Choroid plexus epithelial cell (primary cell): ENCODE measurements at places on chromosomes 6 and 20.

DNA sequence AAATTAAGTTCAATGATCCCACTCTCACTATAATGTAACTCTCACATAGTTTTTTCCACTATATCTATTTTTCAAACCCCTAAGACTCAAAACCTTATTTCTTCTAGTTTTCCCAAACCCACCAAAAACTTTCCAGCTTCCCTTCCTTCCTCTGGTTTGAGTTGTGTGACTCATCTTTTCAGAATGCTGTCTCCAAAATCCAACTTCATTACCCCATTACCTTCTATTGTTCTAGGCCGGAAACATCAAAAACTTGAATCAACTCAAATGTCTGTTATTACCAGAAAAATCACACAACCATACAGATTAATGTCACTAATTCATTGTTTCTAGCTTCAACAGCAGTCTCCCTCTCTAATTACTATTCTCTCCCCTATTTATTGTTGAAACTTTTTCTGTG lies 1090.3 kb downstream of the HACE1 start:
- no peak for DNase-seq

DNA sequence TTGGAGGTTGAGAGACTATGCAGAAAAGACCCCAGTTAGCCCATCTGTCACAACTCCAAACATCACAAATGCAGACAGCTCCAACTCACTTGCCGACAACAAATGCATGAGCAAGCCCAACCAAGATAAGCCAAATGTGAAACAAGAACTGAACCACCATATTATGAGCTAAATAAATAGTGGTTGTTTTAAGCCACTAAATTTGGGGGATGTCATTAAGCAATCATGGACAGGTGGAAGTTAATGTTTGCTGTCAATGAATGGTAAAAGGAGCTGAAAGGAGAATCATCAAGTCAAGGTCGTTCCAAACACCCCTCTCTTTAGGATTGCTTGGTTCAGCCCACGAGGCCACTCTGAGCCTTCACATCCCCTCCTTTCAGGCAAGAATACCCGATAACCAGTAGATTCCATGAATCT lies 71.2 kb upstream of the PLCB4 start:
- DNase-seq = no peak

DNA sequence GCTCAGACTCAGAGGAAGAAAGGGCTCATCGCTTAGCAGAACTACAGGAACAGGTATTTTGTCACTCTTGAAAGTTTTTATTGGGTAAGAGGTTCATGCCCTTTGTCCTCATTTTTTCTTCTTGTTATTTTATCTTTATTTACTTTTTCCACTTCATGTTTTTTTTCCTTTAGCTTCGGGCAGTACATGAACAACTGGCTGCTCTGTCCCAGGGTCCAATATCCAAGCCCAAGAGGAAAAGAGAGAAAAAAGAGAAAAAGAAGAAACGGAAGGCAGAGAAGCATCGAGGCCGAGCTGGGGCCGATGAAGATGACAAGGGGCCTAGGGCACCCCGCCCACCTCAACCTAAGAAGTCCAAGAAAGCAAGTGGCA lies 9.5 kb downstream of the BRD2 start:
- DNase-seq = no peak

GRCh38 chr20:20303320-20303719 lies 64.6 kb upstream of the INSM1 start:
- no peak for DNase-seq

GRCh38 chr6:105495515-105495914 lies 92.6 kb upstream of the PREP start:
- no peak for DNase-seq

DNA sequence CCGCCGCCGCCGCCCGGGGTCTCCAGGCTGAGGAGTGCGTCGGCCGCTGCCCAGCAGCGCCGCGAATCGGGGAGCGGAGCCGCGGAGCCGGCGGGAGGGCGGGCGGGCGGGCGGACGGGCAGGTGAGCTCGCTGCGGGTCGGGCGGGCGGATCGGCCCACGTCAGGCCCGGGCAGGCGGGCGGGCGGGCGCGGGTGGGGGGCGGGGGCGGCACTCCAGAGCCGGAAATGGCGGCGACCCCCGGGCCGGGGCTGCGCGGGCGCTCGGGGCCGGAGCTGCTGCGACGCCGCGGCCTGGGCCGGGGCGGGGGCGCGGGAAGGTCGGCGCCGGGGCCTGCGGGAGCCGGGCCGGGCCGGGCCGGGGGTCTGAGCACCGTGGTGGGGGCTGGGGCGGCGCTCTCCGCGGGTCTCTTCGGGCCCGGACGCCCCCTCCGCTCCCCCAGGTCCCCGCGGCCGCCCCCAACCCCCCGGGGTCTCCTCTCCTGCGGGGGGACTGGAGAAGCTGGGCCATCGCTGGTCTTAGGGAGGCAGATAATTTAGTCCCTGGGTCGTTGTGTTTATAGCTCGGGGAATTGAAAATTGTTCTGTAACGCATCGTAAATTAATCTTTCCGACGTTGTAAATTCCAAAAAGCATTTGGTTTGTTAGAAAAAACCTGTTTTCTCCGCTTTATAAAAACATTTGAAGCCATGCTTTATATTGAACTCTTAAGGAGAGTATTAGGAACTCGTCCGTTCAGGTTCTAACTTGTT lies 451 bp downstream of the DNAJC5 start:
- DNase-seq = no peak

DNA sequence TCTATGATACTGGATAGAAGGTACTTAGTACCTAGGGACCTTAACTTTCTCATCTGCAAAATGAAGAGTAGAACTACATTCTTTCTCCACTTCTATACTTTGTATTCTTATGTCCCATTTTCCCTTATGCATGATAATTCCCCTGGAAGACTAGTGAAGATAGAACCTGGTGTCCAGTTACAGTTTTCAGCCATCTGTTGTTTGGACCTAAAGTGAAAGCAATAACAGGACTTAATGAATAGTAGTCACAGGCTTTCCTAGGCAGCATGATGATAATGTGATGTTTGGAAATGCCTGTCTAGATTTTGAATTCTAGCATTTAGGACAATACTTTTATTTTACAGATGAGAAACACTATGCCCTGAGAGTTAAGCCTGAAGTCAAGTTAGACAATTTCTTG lies 153.8 kb downstream of the RIMS1 start:
- DNase-seq = peak; percentile 7

DNA sequence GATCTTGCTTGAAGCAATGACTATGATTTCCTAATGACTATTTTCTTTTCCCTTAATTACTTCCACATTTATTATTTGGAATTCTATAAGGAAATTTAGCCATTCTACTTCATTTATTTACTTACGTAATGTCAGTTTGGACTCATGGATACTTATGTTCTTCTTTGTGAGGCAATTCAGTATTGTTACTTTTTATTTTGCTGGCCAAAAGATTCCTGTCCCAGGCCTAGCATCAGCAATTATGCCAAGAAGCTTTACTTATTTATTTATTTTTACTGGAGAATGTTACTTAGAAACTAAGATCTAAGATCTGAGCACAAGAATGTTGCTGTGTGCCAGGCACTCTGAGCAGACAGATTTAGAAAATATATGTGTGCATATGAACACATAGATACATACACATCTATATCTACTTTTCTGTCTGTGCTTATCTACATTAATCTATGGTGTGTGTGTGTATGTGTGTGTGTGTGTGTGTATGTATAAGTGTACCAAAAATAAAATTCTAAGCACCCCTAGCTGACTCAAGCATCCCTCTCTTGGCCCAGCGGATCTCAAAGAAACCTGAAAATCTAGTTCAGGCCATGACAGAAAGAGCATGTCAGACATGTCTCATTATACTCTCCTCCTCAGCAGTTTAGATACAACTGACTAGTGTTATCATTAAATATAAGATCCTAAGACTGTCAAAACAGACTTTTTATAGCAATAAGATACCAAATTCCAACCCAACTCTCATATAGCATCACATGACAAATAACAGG lies 640.0 kb upstream of the GJE1 start:
- no peak for DNase-seq

GRCh38 chr6:7747433-7747832 lies 21.5 kb downstream of the BMP6 start:
- DNase-seq = no peak

- no peak for DNase-seq
Measured at GRCh38 chr6:85347812-85348211, 102.1 kb upstream of the NT5E start.

DNA sequence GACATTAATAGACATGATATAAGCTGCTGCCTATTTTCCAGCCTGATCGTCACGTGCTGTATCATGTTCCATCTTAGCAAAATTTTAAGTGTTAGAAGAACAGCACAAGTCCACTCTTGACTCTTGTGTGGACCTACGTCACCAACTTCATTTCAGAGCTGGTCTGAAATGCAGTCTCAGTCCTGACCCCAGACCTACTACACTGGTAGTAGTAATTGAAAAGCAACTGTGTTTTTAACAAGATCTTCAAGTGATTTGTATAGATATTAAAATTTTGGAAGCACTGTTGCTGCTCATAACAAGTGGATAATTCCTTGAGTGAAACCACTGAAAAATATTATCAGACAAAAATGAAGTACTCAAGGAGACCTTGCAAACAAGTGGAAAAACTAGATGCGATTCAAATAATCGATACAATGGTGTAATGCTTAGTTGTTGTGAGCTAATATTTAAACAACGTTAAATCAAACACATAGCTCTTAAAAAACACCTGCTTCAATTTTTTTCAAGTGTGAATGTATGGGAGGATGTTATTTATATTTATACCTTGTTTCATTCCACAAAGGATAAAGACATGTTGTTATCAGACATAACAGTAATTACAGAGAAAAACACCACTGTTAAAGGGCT lies 110.9 kb upstream of the JAG1 start:
- DNase-seq = no peak

DNA sequence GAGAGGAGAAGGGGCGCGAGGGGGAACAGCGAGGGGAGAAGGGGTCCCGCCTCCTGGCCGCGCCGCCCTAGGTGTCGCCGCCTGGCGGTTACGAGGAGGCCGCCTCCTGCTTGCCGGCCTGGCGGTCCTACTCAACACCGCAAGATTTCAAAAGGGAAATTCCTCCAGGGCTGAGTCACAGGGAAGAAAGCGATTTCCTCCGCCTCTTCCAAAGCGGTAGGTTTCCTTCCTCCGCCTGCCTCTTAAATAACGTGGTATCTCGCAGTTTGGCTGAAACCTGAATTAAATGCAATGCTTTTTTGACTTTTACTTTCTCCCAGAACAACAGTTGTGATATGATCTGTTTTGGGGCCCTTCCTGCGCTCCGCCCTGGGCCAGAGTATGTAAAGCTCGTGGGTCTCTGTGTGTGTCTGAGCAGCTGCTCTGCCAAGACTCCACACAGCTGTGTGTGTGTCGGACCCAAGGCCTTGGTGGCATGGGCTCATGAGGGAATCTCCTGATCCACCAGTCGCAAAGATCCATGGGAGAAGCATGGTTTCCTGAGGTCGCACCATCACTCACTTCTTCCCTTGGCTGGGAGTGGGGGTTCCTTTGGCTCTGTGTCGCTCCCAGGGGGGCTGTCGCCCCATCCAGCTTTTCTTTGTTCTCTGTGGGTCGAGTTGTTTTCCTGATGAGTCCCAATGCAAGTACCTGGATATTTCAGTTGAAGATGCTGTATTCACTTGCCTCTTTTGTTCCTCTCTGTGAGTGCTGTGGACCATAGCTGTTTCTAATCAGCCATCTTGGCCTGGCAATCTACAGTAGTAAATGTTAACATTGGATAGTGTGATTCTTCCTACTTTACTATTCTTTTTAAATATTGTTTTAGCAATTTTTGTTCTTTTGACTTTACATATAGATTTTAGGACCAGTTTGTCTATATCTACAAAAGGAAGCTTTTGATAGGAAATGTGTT lies 31.6 kb upstream of the NOTCH4 start:
- peak; percentile 96 for DNase-seq

DNA sequence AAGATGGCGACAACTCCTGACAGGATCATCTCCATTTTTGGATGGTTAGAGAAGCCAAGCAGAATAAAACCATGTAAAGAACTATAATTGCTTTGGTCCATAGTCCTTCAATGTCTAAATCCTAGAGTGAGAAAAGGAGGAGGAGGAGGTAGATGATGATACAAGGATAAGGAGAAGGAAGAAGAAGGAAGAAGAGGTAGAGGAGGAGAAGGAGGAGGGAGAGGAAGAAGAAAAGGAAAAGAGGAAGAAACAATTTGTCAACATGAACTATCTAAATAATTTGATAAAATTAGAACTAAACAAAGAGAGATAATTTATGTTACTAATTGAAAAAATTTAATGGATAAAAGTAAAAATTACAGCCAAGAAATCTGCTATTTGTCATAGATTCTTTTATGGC lies at the start of gene OR2W1:
Gene OR2W1, minus strand, starts transcription at position 101 of the 400 bp plus-strand sequence. Its CDS starts 0 bp downstream, at position 101.
- no peak for DNase-seq

- no peak for DNase-seq
Measured at GRCh38 chr6:71287038-71287437, 1.6 kb upstream of the OGFRL1 start.

GRCh38 chr6:6366803-6367202 lies 46.3 kb upstream of the F13A1 start:
- DNase-seq = no peak

GRCh38 chr6:124040655-124041054 lies 237.0 kb downstream of the NKAIN2 start:
- DNase-seq = no peak

DNA sequence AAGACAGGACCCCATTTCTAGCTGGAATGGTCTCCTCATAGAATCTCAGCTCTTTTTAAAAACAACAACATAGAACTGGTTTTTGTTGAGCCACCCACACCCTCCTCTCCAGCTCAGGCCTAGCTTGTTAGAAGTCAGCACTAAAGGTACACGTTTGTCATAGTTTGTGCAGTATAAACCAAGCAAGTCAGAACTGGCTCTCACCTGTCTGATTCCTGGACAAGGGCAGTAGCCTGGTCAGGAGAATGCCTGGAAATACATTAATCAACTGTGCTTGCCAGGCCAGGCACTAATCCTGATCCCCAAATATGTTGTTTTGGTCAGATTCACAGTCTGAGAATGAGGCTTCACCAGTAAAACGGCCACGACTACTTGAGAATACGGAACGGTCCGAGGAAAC lies 296.7 kb downstream of the ZFAND3 start:
- no peak for DNase-seq

DNA sequence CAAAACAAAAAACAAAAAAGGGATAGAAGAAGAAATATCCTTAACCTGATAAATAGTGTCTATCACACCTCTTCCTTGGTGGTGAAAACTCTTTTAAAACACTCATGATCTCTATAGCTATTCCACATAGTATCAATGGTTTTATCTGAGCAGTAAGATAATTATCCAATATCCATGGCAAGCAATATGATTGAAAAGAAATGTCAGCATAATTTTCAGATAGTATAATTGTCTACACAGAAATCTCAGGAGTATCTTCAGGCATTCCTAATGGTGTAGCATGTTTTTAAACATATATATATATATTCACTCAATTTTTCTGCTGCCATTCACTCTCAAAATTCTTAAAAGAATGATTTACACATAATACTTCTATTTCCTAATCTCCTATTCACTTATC lies 938.0 kb upstream of the SLC35B3 start:
- DNase-seq = no peak

- no peak for DNase-seq
Measured at GRCh38 chr6:52500238-52501129, 76.4 kb downstream of the TRAM2 start.

DNA sequence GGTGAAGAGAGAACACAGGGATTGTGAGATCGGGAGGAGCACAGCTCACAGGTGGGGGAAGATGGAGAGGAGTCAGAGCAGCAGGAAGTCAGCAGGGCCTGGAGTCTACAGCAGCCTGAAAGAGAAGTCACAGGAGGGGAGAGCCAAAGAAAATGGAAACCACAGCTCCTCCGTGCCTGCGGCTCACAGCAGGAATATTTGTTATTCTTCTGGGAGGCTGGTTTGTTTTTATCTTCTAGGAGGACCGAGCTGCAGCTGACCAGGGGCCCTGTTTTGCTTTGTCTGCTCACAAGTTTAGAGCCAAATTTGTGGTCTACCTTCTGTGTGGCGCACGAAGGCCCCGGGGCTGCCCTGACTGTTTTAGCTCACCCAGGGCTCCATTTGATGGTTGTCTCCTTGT lies 81.8 kb downstream of the CLIC5 start:
- DNase-seq = peak; percentile 82

- no peak for DNase-seq
Measured at GRCh38 chr20:52684905-52685304, 287.3 kb upstream of the TSHZ2 start.
